ENCODE measurements at places on chromosomes 5 and 9. TPM values are rescaled to one million over a fixed set of nuclear protein-coding genes. Genes with fewer than 3 reads are reported as not detected.

GRCh38 chr5:35158622-35159369 is 71.5 kb downstream of the PRLR start:
- no peak overlapping the region for H3K27ac ChIP-seq
- H3K27me3 ChIP-seq: no peaks in the 10 kb centered on the region
- no peaks in the 10 kb centered on the region for H3K36me3 ChIP-seq
- no peaks in the 10 kb centered on the region for H3K4me1 ChIP-seq

DNA sequence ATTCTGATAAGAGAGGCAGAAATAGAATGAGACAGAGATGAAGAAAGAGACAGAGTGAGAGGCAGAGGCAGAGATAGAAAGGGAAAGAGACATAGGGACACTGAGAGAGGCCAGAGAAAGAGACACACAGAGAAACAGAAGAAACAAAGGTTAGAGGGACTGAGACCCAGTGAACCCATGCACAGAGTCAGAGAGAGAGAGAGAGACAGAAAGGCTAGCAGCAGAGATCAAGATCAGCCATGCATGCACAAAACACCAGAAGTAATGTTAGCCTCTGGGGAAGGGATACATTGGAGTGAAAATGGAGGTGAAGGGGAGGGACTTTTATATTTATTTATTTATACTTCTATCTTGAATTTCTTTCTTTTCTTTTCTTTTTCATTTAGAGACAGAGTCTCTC is 14.1 kb upstream of the SPARC start:
- H3K36me3 ChIP-seq: no peaks in the 10 kb centered on the region
- H3K4me3 ChIP-seq: no peak overlapping the region
- DNase-seq: no peak
- peak overlapping the region; percentile 42 for H3K27ac ChIP-seq
- peaks cover 28% of the 10 kb centered on the region for H3K4me1 ChIP-seq

DNA sequence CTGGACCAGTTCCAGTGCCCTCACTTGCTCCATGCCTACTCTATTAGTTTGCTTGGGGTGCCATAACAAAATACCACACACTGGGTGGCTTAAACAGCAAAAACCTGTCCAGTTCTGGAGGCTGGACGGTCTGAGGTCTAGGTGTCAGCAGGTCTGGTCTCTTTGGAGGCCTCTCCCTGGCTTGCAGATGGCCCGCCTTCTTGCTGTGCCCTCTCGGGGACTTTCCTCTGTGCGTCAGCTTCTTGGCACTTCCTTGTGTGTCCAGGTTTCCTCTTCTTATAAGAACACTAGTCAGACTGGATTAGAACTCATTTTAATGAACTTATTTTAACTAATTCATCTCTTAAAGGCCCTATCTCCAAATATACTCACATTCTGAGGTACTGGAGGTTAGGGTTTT is 97.2 kb downstream of the CARTPT start:
- peaks cover 13% of the 10 kb centered on the region for H3K27me3 ChIP-seq
- no peak for DNase-seq
- H3K36me3 ChIP-seq: no peaks in the 10 kb centered on the region
- H3K4me1 ChIP-seq: no peaks in the 10 kb centered on the region

DNA sequence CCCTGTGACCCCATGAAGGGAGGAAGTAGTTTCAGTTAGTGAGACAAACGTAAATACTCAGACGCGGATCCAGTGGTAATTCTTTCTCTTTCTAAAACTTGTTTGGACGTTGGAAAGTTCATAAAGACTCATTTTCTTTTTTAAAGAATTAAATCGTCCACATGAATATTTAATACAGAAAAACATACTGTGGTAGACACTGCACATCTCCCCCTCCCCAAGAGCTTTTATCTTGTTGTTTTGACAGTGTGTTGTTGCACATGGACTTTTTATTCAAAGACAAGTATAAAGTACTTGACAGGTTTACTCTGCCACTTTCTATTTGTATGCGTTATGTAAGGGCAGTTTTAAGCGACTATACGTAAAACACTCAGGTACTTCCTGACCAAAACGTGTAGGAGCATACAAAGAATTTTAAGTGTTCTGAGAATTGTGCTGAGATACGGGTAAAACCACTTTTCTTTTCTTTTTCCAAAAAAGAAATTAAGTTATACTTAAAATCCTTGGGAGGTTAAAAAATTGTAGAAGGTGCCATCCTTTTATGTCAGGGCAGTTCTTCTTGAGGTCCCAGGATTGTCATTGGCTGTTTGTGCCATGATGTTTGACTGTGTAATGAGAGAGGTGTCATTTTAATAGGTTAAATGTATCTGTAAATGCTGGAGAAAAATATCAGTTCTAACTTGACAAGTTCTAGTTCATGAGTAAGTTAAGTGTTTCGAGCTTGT is 1.3 kb downstream of the NIPBL start:
- no peaks in the 10 kb centered on the region for H3K36me3 ChIP-seq
- H3K4me1 ChIP-seq: peaks cover 3% of the 10 kb centered on the region
- no peaks in the 10 kb centered on the region for H3K27me3 ChIP-seq
- peak; percentile 56 for DNase-seq

- no peaks in the 10 kb centered on the region for H3K36me3 ChIP-seq
- H3K4me1 ChIP-seq: no peaks in the 10 kb centered on the region
- no peak for DNase-seq
These were observed 151.9 kb upstream of the SMC2 start for GRCh38 chr9:103942200-103942599.

SSNA1 gene
- total RNA-seq: 56.3 TPM

Measured in fibroblast of lung (primary cell).